ENCODE measurements at places on chromosomes 12 and 14. TPM values are rescaled to one million over a fixed set of nuclear protein-coding genes. Genes with fewer than 3 reads are reported as not detected.

MED13L gene
- total RNA-seq: 198 TPM

DNA sequence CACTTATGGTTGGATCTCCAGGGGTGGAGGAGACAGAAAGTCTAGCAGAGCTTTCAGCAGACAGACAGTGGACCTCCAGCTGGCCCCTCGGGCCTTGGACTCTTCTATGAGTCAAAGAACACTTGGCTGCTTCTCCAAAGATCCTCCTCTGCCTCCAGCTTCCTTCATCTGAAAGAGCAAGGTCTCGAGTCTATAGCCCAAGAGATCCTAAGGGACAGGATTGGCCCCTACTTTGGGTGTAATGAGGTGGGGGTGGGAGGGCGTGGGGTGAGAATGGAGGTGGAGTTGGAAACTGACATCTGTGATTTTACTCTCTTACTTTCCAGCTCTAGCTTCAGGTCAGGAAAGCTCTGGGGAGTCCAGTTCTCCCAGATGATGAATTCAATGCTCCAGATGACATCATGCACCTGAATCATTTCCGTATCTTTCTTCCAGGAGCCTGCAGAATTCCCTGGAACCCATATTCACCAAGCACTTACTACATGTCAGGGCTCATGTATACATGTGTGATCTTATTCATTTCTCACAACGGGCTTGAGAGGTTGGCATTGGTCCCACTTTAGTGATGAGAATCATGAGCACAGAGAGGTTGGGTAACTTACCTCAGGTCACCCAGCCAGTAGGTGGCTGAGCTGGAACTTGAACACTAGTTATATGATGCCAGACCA lies 10.2 kb upstream of the PGF start:
- H3K4me1 ChIP-seq: no peaks in the 10 kb centered on the region
- no peaks in the 10 kb centered on the region for H3K36me3 ChIP-seq
- H3K27ac ChIP-seq: no peak overlapping the region
- H3K4me3 ChIP-seq: no peak overlapping the region
- DNase-seq: no peak

LMNTD1 gene
- total RNA-seq: not detected

GRCh38 chr12:12070674-12071656 lies at the start of gene BCL2L14:
Gene BCL2L14 (plus strand): TSS chr12:12070939. CDS start chr12:12079306, 8,367 bp downstream.
- no peak for DNase-seq
- no peak within 1 kb of the TSS for H3K4me3 ChIP-seq
- H3K27ac ChIP-seq: no peak within 1 kb of the TSS
- no peaks in the 10 kb centered on the region for H3K4me1 ChIP-seq
- no peaks in the 10 kb centered on the region for H3K27me3 ChIP-seq

DNA sequence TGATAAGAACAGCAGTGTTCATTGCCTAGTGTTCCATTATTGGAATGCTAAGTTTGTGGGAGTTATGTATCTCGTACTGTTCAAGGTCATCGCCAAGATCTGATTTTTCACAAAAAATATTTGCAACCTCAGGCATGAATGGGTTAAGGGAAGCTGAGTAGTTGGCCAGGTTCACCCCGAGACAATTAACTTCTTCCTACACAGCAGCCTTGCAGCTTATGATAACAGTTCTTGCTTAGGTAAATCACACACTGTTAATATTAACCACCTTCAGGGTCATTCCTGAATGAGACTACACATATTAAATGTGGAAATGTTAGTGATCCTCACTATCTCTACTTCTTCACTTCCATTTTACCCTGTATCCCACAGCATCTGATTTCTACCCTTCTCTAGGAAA lies 18.0 kb downstream of the FKBP11 start:
- H3K27me3 ChIP-seq: no peaks in the 10 kb centered on the region
- H3K4me3 ChIP-seq: no peak overlapping the region
- no peaks in the 10 kb centered on the region for H3K36me3 ChIP-seq
- no peaks in the 10 kb centered on the region for H3K4me1 ChIP-seq

DNA sequence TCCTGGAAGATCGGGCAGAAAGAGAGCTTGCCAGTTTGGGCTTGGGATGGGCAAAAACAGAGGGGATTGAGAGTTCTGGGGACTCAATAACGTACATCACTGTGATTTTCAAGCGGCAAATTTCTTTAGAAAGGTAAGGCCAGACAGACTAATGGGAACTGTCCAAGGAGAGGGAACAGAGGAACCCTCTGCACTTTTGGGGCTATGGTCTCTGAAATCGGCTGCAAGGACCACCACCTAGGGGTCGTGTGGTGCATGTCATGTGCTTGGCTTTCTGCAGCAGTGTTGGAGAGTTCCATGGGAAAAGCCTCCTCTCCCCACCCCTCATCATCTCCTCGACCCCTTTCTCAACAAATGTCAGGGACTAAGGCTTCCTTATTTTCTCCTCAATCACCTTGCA lies 79.6 kb downstream of the PPM1A start:
- no peak for DNase-seq
- no peaks in the 10 kb centered on the region for H3K36me3 ChIP-seq
- no peak overlapping the region for H3K27ac ChIP-seq
- no peaks in the 10 kb centered on the region for H3K27me3 ChIP-seq

GRCh38 chr14:105410642-105411016 lies 9.0 kb upstream of the MTA1 start:
- DNase-seq: no peak
- no peak overlapping the region for H3K27ac ChIP-seq
- H3K36me3 ChIP-seq: no peaks in the 10 kb centered on the region

JDP2 gene
- total RNA-seq: 50.2 TPM

PLEKHD1 gene
- 0.30 TPM for total RNA-seq

GRCh38 chr12:5222011-5222461 lies 178.4 kb downstream of the KCNA5 start:
- no peak overlapping the region for H3K4me3 ChIP-seq
- no peaks in the 10 kb centered on the region for H3K36me3 ChIP-seq
- no peaks in the 10 kb centered on the region for H3K27me3 ChIP-seq
- no peaks in the 10 kb centered on the region for H3K4me1 ChIP-seq

GRCh38 chr12:6033546-6033945 lies 88.5 kb upstream of the ANO2 start:
- H3K36me3 ChIP-seq: no peaks in the 10 kb centered on the region
- H3K4me3 ChIP-seq: no peak overlapping the region
- no peaks in the 10 kb centered on the region for H3K4me1 ChIP-seq
- no peak overlapping the region for H3K27ac ChIP-seq

ENTPD5 gene
- total RNA-seq: 12.1 TPM
